Stimulated activated CD8-positive, alpha-beta memory T cell treated with anti-CD3 and anti-CD28 coated beads, Interleukin-4, amount 100 ng/mL, for 24 hours (primary cell): ENCODE measurements at places on chromosomes 3 and 15.

GRCh38 chr3:72977060-72977808 lies 19.4 kb upstream of the PPP4R2 start:
- DNase-seq = no peak

DNA sequence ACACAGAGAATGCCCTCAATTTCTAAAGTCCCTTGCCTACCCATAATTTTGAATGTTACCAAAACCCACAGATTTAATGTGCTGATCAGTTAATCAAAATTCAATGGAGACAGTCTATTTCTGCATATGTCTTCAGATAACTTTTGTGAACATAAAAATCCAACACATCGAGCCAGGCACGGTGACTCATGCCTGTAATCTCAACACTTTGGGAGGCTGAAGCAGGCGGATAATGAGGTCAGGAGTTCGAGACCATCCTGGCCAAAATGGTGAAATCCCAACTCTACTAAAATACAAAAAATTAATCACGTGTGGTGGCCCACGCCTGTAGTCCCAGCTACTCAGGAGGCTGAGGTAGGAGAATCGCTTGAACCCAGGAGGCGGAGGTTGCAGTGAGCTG lies 49.3 kb downstream of the PEAK1 start:
- DNase-seq = no peak

DNA sequence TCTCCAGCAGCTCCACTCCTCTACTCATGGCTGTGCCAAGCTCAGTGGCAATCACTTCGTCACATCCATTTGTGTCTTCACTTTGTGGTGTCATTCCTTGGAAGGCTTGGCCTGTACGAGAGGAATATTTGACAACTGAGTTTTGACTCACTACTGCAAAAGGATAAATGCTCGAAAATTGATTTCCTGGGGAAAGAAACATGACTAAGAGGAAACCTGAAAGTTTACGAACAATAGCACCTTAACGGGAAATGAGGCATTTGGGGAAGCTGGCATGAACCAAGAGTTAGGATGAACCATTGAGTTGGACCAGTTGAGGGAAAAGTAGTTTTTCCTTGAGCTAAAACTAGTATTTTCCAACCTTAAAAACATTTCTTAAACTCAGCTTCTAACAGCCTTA lies 74.2 kb upstream of the ABHD17C start:
- no peak for DNase-seq

- no peak for DNase-seq
Measured at GRCh38 chr3:154112146-154112852, 8.9 kb upstream of the ARHGEF26 start.

DNA sequence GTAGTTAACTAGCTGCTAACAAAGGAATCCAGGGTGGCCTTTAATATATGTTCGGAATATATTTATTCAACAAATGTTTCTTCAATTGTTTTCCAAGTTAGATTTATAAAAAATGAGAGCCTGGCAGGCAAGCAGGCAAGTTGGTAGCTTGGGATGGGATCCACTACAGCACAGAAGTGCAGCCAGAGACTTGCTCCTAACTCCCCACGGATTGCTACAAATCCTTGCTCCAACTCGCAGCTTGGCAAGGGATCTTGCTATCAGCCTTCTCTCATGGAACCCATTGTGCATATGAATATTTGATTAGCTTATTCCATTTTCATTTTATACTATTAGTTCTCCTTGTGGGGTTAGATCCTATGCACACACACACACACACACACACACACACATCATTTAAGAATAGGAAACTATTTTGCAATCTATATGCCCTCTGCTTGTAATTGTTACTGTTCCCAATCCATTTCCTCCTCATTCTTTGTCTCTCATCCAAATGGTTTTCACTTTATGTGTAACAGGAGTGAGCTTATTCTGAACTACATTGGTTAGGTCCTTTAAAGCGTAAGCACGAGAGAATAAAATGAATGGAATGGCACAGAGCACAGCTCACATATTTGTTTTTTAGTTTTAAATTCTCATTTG lies 505.6 kb downstream of the LPP start:
- no peak for DNase-seq
